Right ventricle myocardium superior (tissue), 1 donor: ENCODE measurements at places on chromosomes 7 and 10. TPM values are rescaled to one million over a fixed set of nuclear protein-coding genes. Genes with fewer than 3 reads are reported as not detected.

The IDI2 gene
- 0.16 TPM for total RNA-seq

GRCh38 chr10:34864149-34865067 is 49.3 kb upstream of the PARD3 start:
- DNase-seq: no peak

The TACC2 gene
- 349 TPM for total RNA-seq

- DNase-seq: no peak
These were observed 295.6 kb downstream of the PRKG1 start for GRCh38 chr10:51369903-51370302.

GRCh38 chr7:24965831-24966708 is 13.9 kb downstream of the OSBPL3 start:
- DNase-seq: no peak

GRCh38 chr10:11553773-11554381 is 57.6 kb downstream of the USP6NL start:
- DNase-seq: no peak

- no peak for DNase-seq
These were observed 19.1 kb downstream of the SKIDA1 start for GRCh38 chr10:21506351-21506750.

DNA sequence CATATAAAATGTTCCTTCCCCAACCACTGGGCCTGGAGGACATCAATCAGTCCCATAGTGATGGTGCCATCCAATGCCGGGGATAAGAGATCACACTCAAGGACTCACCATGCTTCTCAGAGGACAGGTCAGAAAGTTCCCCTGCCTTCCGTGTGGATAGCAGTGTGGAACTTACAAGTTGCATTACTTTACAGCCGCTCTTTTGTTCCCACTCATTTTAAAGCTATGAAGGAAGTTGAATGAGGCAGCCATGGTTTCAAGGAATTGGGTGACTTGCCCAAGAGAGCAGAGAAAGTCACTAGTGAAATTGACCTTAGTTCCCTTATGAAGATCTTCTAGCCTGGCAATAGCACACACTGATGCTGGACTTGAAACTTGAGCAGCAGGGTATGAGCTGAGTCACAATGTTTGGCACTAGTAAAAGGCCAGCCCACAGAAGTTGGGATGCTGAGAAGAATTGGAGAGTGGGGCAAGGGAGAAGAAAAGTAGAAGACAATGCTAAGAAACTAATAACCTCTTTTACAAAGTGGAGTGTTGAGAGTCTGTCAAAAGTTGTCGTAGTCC is 78.7 kb downstream of the CXCL12 start:
- no peak for DNase-seq

GRCh38 chr7:114901771-114902170 is 20.1 kb upstream of the MDFIC start:
- no peak for DNase-seq

The PDK4 gene
- 374 TPM for total RNA-seq

DNA sequence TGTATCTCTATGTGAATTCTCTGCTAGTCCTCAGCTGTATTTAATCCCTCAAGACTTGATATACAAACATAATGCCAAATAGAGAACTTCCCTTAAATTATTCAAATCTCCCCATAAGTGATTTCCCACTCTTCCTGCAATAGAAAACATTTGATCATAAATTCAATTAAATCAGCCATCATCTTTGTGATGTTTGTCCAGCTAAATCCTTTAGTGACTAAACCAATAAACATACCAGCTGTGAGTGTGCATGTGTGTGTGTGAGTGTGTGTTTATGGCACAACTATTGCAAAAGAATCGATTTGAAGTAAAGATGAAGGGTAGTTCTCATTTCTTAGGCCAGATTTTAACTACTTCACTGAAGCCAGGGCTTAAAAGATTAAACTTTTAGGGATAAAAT is 175.5 kb upstream of the FZD1 start:
- no peak for DNase-seq

- no peak for DNase-seq
These were observed 18.8 kb upstream of the CLDN12 start for GRCh38 chr7:90384433-90384832.

GRCh38 chr7:131131012-131131745 is 196.5 kb upstream of the MKLN1 start:
- DNase-seq: no peak

- DNase-seq: no peak
These were observed 19.3 kb downstream of the GIMAP6 start for GRCh38 chr7:150612925-150613324.

The PNLIPRP1 gene
- not detected for total RNA-seq

The EPO gene
- not detected for total RNA-seq

The SDHAF3 gene
- 19.3 TPM for total RNA-seq

DNA sequence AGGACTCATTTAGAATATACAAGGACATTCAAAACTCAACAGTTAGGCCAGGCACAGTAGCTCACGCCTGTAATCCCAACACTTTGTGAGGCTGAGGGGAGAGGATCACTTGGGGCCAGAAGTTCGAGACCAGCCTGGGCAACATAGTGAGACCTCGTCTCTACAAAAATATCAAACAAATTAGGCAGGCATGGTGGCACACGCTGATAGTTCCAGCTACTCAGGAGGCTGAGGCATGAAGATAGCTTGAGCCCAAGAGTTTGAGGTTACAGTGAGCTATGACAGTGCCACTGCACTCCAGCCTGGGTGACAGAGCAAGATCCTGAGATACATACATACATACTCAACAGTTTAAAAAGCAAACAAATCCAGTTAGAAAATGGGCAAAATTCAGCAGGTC is 44.9 kb downstream of the GNA12 start:
- DNase-seq: no peak

DNA sequence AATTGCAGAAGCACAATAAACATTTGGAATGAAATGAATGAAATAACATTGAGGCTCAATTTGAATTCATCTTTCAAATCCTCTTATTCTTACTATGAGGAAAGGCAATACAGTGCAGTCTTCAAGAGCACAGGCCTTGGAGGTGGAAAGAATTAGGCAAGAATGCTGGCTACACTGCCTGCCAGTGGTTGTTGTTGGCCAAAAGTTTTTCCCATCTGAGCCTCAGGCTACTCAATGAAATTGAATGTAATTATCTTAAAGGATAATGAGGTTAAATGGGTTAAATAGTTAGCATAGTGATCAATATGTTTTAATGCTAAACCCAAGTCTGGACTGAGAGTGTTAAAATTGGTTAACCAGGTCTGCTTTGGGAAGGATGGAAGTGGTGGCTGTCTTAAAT is 140.9 kb downstream of the MBL2 start:
- no peak for DNase-seq
